SJSA1 (cell line): ENCODE measurements at places on chromosomes 1 and 21. TPM values are rescaled to one million over a fixed set of nuclear protein-coding genes. Genes with fewer than 3 reads are reported as not detected.

GRCh38 chr1:67390041-67390887, 39.9 kb downstream of the SERBP1 start:
- H3K4me1 ChIP-seq, result peaks cover 17% of the 10 kb centered on the region
- H3K27me3 ChIP-seq, result no peaks in the 10 kb centered on the region
- no peak overlapping the region for H3K4me3 ChIP-seq
- DNase-seq, result no peak
- no peaks in the 10 kb centered on the region for H3K36me3 ChIP-seq

GRCh38 chr1:107748531-107748930, 216.4 kb downstream of the VAV3 start:
- no peak for DNase-seq
- H3K27ac ChIP-seq, result no peak overlapping the region
- peaks cover 4% of the 10 kb centered on the region; the same call in 1 of the 2 replicates for H3K27me3 ChIP-seq
- H3K4me3 ChIP-seq, result no peak overlapping the region

GRCh38 chr21:37848721-37849490, 67.4 kb downstream of the KCNJ6 start:
- DNase-seq, result peak; percentile 67
- peak overlapping the region; percentile 15 for H3K4me3 ChIP-seq
- peak overlapping the region; percentile 96 for H3K27ac ChIP-seq
- no peaks in the 10 kb centered on the region for H3K36me3 ChIP-seq

GRCh38 chr1:20099533-20099932, 19.8 kb downstream of the PLA2G2D start:
- no peaks in the 10 kb centered on the region for H3K4me1 ChIP-seq
- H3K27ac ChIP-seq, result no peak overlapping the region
- H3K4me3 ChIP-seq, result no peak overlapping the region
- H3K27me3 ChIP-seq, result peaks cover 5% of the 10 kb centered on the region; the same call in 1 of the 2 replicates

DNA sequence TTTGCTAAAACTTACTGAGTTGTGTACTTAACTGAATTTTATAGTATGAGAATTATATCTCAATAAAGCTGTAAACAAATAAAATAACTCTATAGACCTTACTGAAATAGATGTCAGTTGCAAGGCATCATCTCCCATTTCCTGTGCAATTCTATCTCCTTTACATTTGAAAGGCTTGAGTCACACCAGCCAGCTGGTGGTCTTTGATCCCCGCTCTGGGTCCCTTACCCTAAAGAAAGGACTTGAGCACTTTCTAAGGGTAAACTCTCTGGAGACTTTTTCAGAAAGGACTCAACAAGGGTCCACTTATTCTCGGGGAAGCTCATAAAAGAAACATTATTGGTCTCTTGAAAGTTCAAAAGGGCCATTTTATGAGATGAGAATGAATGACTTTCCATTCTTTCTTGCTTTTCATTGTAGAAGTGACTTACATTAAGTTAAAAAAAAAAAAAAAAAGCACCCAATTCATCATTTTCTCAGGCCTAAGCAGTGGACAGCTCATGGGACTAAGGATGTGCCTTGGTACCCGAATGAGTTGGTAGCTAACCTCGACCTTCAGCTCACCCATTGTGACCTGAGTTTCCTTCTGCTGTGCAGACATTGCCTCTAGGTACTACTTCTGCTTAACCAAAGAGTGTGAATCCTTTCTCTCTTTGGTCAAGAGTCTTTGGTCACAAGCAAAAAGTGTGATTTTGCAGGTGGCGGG, 147.0 kb upstream of the COA6 start:
- H3K27me3 ChIP-seq, result peaks cover 22% of the 10 kb centered on the region
- no peaks in the 10 kb centered on the region for H3K4me1 ChIP-seq
- H3K36me3 ChIP-seq, result no peaks in the 10 kb centered on the region
- no peak for DNase-seq

DNA sequence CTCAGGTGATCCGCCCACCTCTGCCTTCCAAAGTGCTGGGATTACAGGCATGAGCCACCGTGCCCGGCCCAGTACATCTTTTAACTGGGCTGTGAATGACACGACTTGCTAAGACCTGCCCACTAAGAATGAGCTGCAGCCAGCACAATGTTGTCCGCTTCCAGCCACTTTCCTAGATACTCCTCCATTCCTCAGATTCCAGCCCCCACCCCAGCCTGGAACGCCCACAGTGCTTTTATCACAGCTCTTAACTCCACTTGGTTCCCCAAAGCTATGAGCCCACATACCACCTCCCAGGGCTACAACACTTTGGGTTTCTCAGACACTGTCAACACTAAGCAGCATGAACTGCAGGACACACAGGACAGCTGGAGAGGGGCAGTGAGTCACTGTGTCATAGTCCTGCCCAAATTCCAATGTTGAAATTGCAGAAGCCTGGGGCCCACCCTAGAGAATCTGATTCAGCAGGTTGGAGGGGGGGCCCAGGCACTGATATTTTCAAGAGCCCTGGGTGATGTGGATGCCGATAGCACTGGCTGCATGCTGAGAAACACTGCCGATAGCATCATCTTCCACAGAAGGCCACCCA, 58.0 kb downstream of the ACBD3 start:
- H3K4me3 ChIP-seq, result no peak overlapping the region
- H3K36me3 ChIP-seq, result no peaks in the 10 kb centered on the region
- H3K27me3 ChIP-seq, result no peaks in the 10 kb centered on the region
- DNase-seq, result peak; percentile 85
- no peak overlapping the region for H3K27ac ChIP-seq

Gene FMOD
- total RNA-seq, result 0.66 and 0.87 TPM in 2 replicates
